ENCODE measurements at places on chromosomes 12 and 14.
A peak's percentile ranks its signal among the peaks of the same experiment; 100 is the strongest.

DNA sequence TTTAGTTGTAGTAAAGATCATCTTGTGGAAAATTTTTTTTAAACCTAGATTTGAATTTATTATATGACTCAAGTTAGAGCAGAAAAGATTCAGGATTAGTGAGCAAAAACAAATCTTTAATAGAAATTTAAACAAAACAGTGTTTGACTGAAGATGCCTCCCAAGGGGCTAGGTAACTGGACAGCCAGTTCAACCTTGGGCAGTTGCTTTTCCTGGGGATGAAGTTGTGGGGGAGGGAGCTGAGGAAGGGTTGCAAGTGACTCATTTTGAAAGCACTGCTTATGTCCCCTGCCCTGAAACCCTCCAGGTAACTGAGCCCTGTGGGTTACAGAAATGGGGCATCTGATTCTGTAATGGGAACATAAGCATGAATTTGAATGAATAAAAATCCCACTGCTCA is 13.1 kb downstream of the CFAP54 start:
- no peak for DNase-seq

DNA sequence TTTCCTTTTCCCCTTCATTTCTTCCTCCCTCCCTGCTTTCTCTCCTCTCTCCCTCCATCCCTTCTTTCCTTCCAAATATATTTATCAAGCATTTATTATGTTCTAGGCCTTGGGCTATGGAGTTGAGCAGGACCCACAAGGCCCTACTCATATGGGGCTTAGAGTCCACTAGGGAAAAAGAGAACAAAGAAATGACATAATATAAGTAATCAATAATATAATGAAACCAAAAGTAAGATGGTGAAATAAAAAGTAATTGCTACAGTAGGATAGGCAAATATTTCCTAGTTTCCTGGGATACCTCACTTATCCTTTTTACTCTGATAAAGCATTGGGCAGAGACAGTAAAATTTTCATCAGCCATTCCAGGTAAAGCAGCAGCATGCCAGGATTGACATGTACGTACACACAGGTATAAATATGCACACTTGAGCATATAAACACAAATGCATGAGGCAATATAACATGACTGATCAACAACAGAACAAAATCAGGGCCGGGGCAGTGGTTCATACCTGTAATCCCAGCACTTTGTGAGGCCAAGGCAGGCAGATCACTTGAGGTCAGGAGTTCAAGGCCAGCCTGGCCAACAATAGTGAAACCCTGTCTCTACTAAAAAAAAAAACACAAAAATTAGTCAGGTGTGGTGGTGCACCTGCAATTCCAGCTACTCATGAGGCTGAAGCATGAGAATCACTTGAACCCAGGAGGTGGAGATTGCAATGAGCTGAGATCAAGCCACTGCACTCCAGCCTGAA is 35.5 kb upstream of the CSRP2 start:
- no peak for DNase-seq

DNA sequence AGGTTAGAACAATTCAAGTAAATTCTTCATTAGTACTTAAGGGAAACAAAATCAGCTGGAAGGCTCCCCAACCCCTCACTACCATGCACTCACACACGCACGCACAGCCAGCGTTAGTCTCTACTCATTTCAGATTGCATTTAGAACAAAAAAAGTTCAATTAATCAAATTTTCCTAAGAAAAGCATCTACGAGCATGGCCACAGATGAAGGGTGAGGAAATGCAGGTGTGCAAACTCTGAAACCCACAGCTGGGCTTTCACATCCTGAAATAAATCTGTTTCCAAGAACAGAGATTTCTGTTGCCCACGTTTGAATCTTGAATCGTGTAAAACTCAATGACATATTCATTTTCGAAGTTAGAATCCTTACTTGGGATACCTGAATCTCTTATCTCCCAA is 62.6 kb downstream of the SEL1L start:
- peak; percentile 16 for DNase-seq

- DNase-seq = no peak
Measured at GRCh38 chr12:6171409-6172015, 28.7 kb upstream of the CD9 start.

DNA sequence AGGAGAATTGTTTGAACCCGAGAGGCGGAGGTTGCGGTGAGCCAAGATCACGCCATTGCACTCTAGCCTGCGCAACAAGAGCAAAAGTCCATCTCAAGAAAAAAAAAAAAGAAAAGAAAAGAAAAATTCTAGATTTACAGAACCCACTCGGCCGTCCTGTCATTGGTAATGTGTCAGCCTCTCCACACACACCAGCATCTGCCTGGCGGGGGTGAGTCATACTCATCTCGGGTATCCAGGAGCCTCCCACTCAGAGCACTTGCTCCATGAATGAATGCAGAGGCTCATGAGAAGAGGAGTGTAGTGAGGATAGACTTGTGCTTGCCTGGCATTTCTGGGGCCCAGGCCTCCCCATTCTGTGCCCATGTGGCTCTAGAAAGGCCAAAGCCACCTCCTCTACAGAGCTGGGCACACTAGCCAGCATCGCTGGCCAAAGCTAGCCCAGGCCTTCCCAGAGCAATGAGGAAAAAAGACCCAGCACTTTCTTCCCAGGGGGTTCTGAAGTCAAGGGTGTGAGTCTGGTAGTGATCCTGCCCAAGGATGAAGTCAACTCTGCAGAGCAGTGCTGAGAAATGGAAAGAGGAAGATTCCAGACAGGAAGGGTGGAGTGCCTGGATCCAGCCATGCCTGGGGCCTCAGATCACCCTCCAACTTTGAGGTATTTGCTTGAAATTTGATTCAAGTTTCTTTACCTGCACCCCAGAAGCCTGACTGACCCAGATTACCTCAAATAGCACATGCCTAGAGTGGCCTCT is 31.2 kb upstream of the KLC1 start:
- no peak for DNase-seq
